ENCODE measurements at places on chromosomes 7 and 10. TPM values are rescaled to one million over a fixed set of nuclear protein-coding genes. Genes with fewer than 3 reads are reported as not detected.

DNA sequence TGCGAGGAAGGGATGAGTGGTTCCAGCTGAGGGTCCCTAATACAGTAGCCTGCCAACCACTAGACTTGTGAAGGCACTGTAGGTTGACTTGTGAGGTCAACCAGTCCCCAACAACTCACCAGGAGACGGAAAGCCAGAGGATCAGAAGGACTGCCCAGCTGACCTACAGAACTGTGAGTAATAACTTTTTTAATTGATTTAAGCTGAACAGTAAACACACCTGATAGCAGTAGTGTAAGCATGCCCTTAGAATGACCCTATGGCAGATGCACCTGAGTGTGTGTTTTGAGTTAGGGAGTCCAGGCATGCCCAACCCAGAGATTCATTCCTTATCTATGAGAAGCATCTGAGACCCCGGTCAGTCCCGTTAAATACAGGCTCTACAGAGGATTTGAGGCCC is 14.1 kb downstream of the PRLHR start:
- DNase-seq: no peak

- DNase-seq: no peak
Measured at GRCh38 chr7:108253275-108254044, 123.3 kb upstream of the LAMB4 start.

DNA sequence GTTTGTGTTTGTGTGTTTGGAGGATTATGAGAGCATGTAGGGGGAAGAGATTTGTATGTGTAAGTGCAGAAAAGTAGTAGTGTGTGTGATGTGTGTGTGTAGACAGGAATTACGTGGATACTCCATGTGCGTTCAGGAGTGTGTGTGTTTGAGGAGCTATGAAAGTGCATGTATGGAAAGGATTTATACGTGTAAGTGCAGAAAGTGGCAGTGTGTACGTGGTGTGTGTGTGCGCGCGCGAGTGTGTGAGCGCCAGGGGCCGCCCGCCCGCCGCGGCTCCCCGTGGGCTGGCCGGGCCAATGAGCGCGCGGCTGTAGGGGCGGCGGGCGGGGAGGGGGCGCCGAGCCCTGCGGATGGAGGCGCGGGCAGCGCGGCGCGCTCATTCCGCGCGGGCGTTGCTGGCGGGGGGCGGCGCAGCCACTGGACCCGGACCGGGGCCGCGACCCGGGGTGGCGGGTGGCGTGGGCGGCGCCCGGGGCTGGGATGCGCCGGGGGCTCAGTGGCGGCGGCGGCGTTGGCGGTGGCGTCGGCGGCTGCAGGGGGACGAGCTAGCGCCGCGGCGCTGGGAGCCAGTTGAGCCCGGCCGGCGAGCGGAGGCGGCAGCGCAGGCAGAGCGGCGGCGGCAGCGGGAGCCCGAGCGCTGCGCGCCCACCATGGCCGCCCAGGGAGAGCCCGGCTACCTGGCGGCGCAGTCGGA is at the start of gene BICC1:
Gene BICC1 (plus strand): TSS at position 382 of the 697 bp plus-strand sequence. CDS start 272 bp downstream, at position 654.
- peak; percentile 9 for DNase-seq

GRCh38 chr10:80452640-80453039 is 1.5 kb upstream of the TSPAN14 start:
- no peak for DNase-seq

DNA sequence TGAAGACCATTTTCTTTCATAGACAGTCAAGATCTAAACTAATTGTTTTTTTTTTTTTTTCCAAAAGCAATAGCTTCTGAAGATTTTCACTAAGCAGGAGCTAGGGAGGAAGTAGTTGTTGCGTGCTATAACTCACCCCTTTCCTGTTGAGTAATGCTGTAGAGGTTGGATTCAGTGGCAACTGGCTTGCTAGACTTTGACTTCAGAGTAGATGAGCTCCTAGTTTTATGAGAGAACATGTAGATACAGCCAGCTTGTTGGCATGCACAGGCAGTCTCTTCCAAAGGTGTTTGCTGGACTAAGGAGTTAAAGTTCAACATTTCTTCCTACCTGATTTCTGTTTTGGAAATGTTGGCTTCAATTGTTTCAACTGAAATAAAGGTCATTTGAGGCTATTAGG is 66.2 kb upstream of the MXI1 start:
- no peak for DNase-seq

DNA sequence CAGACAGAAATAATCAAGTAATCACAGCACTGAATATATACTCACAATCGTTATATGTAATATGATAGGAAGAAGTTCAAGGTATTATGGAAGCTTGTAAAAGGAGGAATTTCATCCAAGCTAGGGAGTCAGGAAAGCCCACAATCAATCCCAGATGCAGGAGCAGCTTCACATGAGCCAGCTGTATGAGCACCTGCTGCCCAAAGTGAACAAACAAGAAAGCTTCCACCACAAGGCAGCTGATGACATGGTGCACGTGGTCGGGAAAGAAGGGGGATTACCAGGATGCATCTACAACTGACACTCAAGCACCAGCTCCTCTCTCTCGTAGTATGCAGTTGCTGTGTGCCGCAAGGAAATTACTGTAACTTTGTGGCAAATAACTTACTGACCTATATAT is 225.2 kb downstream of the XPNPEP1 start:
- no peak for DNase-seq

DNA sequence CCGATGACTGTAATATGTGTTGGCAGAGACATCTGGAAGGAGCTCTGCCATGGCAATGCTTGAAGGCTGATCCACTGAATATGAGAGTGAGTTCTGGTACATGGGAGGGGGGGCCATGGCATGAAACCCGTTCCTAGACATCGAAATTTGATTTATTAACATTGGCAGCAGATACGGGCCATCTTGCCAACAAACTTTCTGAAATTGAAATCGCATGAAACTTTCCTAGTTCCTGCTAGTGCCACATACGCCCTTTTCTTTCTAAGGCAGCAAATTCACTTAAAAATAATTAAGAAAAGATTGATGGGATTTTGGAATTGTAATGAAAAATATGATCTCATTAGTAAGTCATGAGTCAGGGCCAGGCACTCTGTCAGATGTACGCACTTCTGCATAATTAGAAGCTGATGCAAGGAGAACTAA is 91.8 kb upstream of the KMT2C start:
- no peak for DNase-seq

- no peak for DNase-seq
Measured at GRCh38 chr7:27166531-27167505, 1.5 kb upstream of the HOXA9 start.

DNA sequence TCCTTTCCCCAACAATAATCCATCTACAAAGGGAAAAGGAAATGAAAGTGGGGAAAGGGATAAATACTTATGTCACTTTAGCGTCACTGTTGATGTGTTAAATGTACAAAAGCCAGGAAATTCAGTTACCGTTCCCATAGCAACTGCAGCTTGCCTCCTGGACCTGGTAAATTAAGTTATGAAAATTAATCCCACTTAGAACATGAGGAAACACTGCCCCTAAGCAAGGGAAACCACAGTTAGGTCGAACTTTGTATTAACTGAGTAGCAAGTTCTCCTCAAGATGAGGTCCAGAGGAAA is 338.2 kb upstream of the AOAH start:
- no peak for DNase-seq

- DNase-seq: no peak
Measured at GRCh38 chr10:101260764-101261481, 31.7 kb upstream of the LBX1 start.

RAMP3 gene
- not detected for total RNA-seq

RAB19 gene
- total RNA-seq: 13.3 TPM

CASTOR2 gene
- 3.8 TPM for total RNA-seq

RBM17 gene
- 155 TPM for total RNA-seq

Measured in activated CD4-positive, alpha-beta memory T cell treated with anti-CD3 and anti-CD28 coated beads for 36 hours (primary cell).